ENCODE measurements at places on chromosomes 4 and X.
A peak's percentile ranks its signal among the peaks of the same experiment; 100 is the strongest.

DNA sequence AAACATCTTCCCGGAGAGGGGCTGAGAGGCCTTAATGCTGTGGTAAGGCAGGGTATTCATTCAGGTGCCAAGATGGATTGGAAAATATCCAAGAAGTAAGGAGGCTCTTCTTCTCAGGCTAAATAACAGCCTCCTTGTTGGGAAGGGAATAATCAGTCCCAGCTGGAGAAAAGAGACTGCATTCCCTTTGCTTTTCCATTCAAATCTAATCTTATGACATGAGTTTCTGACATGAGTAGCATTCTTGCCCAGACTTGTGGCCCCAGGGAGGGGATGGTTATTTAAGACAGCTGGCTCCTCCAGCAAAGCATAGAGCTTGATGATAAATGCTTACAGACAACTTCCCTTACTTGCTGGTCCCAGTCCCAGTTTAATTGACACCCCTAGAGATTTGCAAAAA is 98.3 kb downstream of the DCLK2 start:
- DNase-seq: no peak

- no peak for DNase-seq
Observed at GRCh38 chrX:112901869-112902725, 61.5 kb upstream of the AMOT start.

DNA sequence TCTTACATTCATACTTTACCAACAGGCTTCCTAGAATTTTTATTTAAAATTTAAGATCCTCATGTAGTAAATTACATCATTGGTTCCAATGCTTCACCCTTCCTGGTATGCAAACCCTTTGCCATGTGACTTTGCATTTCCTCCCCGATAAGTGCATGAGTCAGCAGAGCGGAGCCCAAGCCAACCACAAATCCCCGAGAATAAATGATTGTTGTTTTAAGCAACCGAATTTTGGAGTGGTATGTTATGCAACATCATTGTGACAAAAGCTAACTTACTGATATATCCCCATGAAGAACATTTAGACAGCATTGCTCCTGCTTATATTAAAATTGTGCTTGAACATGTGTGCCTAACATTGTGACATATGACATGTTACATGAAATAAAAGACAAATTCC is 199.4 kb upstream of the DDX53 start:
- no peak for DNase-seq

DNA sequence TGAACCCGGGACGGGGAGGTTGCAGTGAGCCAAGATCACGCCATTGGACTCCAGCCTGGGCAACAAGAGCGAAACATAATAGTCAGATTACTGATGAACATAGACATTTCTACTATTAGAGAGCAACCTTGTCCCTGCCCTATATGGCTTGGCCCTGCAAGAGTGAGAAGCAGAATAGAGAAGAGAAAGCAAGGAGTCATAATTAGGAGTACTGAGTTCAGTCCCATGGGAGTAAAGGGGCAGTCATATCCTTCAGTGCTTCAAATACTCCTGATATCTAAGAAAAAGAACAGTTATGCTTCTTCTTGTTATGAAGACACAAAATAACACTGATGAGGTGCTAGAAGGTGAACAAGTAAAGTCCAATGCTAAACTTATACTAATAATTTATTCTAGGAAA is 33.8 kb downstream of the CLDN2 start:
- no peak for DNase-seq

DNA sequence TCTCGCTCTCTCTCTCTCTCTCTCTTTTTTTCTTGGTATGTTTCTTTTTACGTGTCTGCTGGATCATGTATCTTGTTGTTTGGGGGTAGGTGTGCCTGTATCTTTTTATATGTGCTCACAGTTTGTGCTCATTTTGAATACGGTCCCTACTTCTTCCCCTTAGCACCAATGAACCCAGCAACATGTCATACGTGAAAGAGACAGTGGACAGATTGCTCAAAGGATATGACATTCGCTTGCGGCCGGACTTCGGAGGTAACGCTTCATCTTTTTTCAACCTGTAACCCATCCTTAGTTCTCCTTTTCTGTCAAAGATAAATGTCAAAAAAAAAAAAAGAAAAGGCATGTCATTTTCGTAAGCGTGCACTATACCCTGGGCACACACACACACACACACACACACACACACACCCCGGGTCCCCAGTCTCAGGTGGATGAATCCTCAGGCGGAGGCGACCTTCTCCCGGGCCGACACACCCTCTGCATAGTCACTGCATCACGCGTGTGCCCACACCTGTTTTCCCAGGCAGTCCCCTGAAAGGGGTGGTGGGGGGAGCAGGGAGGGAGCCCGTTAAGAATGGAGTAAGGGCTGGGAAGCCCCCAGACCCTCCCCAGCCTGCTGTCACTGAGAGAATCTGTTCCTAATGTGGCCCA is 511 bp downstream of the GABRB1 start:
- peak; percentile 55 for DNase-seq

DNA sequence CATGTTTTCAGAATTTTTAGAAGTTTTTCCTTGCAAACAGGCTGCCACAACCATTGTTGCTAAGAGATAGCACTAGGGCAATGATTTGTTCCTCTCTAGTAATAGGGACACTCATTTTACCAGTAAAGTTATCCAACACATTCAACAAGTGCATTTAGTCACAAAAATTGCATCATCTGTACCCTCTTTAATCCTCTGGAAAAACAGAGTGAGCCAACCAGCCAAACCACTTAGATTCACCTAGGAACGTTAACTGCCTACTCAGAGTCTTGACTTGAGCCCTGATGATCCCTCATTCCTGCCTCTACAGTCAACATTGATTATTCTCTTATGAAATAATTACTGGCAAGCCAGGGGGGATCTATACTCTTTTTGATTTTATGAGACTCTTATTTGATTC is 17.0 kb upstream of the ADGRA3 start:
- no peak for DNase-seq

DNA sequence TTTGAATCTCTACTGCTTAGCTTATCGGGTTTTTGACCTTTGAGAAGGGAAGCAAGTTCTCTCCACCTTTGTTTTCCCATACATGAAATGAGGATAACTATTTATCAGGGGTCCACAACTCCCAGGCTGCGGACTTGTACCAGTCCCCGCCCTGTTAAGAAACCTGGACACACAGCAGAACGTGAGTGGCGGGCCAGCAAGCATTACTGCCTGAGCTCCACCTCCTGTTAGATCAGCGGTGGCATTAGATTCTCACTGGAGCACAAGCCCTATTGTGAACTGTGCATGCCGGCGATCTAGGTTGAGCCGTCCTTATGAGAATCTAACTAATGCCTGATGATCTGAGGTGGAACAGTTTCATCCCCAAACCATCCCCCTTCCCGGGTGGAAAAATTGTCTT is 579.5 kb downstream of the GALNTL6 start:
- DNase-seq: no peak

All from cerebellar cortex (tissue), 1 donor.